HS-27A (cell line): ENCODE measurements at places on chromosomes 16 and 17.

DNA sequence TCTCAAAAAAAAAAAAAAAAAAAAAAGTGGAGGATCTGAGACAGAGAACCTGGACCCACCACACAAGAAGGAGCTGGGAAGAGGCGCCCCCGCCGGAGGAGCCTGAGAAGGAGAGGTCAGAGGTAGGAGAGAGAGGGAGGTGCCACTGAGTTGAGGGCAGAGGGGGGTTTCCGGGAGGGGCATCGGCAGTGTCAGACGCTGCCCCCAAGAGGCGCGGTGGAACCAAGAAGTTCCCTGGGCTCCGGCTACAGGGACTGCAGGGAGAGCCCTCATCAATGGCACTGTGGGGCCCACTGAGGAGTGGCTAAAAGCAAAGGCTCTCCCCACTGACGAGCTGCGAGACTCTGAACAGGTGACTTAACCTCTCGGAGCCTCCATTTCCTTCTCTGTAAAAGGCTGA lies 4.2 kb downstream of the CCDC42 start:
- DNase-seq: no peak

GRCh38 chr17:40615068-40615840 lies 32.4 kb downstream of the SMARCE1 start:
- DNase-seq: no peak

DNA sequence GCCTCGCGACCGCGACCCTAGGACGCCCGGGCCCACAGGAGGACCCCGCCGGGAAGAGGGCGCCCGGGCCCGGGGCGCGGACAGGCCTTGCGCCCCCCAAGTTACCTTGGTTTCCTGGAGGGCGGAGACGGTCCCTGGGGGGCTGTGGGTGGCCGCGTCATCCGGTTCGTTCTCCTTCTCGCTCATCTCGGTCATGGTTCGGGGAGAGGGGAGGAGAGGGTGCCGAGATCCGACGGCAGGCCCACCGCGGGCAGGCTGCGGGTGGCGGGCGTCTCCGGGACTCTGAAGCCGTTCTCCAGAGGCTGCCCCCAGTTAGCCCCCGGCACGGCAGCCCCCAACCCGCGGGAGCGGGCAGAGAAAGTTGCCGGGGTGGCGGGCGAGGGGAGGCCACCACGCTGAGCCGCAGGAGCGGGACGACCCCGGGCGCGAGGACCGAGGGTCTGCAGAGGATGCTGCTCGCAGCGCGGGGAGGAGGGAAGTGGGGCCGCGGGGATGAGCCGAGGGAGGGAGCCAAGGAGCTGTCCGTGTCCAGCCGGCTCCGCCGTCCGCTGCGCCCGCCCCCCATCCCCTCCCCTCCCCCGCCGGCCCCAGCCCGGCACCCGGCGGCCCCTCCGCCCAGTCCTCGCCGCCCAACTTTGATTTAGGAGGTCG lies at the start of gene STAC2:
TSS of gene STAC2 (minus strand) at position 638 of the 651 bp plus-strand sequence. CDS start at position 195, 443 bp downstream.
- DNase-seq: no peak

GRCh38 chr16:89983536-89983935 lies 35.0 kb downstream of the DEF8 start:
- no peak for DNase-seq

DNA sequence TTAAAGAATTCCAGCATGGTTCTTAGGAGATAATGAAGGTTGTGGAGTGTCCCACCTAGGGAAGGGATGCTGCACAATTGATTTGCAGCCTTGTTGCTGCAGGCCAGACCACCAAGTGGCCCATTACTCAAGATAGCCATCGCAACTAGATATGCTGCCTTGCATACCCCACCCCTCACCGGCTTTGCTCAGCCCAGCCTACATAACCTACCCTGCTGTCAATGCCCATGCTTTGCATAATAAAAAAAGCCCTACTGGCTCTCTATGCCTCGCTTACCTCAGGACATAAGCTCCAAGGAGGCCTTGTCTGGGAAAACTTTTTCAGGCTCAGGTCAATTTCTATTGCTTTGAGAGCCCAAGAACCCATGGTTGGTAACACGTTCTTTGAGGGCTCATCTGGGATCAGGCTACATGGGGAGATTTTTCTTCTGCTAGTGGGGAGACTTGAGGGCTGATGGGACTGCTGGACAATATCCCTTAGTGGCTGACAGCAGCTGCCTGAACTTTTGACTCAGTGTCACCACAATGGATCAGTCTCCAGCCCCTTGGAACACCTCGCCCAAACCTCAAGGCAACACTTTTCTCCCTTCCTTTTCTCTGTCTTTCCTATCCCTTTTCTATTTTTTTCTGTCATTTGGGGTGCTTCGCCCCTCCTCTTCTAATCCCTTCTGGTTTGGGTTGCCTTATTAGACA lies 38.3 kb downstream of the SCPEP1 start:
- no peak for DNase-seq

- no peak for DNase-seq
Measured at GRCh38 chr17:81002409-81003361, 11.0 kb downstream of the CHMP6 start.

- DNase-seq: no peak
Measured at GRCh38 chr17:39410279-39410678, 8.9 kb upstream of the FBXL20 start.

- no peak for DNase-seq
Measured at GRCh38 chr17:21027031-21027430, 15.8 kb downstream of the USP22 start.
